ENCODE measurements at places on chromosomes 7 and 10. TPM values are rescaled to one million over a fixed set of nuclear protein-coding genes. Genes with fewer than 3 reads are reported as not detected.

DNA sequence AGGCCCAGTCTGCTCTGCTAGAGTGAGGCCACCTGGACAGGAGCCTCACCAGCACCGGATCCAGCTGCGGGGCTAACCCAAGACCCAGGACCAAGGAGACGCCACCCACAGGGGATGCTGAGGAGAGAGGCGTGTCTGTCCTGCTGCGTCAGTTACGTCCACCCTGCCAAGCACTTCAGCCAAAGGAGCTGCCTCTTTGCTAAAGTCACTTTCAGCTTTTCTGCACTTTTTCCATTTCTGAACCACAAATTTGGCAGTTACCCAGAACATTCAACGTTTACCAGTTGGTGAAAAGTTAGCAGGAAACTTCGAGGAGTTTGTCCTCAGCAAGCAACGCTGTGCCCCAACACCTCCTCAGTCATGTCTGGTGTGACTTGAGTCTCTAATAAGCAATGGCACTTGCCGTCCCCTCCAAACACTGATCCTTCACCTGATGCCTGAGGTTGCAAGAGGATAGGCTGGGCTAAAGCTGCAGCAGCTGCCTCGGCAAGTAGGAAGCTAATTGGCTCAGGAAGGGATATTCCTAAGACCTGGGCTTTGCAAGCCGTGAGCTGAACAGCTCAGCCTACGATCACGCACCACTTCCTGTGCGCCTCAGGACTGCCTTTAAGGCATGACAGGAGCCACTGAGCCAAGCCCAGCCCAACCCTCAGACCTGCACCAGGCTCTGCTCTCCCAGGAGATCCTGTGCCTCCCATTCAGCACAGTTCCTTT, 40.1 kb downstream of the KCNH2 start:
- DNase-seq, result no peak

DNA sequence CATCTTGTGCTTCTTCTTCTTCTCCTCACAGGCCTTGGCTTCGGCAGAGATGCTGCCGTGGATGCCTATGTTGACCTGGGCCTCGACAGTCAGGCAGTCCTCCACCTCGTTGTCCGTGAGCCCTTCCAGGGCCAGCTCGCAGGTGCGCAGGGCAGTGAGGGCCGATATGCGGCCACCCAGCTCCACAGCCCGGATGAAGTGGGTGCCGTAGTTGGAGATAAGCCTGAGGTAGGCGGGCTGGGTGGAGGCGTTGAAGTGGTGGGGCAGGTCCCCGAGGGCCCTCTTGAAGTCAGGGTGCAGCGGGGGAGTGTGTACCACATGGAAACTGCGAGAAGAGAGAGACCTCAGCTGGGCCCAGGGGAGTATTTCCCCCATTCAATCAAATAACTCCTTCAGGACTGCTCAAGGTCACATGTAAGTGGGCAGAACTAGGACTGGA, 3.7 kb downstream of the PRF1 start:
- no peak for DNase-seq

- DNase-seq, result no peak
These were observed 197.9 kb downstream of the HDAC9 start for GRCh38 chr7:18693406-18693805.

DNA sequence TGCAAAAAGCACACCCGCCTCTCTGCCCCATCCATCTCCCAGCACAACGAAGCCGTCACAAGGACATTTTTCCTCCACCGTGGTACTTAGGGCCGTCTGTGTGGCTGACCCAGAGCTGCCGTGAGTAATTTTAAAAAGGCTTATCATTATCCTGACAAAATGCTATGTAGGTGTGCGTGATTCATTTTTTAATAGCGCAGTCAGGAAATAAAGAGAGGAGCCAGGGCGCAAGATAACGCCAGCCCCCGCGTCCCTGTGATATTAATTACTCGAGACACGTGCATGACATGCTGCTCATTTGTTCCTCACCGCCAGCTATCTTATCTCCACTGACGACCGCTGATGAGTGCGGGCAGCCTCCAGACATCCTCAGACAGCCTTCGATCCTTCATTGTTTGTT, 332.7 kb upstream of the PFKP start:
- no peak for DNase-seq

Gene OR2A1
- total RNA-seq, result not detected

DNA sequence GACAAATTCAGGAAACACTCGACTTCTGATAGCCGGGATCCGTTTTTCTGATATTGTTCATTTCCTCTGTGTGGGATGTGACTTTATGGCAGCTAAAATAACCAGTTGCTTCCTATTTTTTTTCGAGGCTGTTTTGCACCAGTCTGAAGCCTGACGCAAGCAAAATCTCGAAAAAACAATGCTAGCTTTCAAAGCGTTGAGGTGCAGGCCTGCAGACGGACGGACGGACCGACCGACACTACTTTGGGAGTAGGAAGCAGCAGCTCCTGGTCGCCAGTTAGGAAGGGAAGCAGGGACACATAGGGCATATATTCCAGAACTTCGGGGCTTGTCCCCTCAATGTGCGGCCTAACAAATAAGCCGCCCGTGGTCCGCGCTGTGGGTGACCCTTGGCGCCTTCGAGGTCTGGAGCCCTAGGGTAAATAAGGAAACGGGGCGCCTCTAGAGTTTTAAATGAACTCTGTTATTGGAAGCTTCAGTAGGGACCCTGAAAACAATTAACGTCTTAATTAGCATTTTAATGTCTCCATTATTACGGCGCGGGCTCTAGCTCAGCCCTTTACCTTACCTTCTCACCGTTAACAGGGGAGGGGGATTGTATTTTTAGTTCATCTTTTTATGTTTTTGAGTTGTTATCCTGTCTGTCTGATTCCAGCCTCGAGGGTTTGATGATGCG, 1.3 kb downstream of the HHEX start:
- no peak for DNase-seq

Gene ZNF789
- 19.1 TPM for total RNA-seq

DNA sequence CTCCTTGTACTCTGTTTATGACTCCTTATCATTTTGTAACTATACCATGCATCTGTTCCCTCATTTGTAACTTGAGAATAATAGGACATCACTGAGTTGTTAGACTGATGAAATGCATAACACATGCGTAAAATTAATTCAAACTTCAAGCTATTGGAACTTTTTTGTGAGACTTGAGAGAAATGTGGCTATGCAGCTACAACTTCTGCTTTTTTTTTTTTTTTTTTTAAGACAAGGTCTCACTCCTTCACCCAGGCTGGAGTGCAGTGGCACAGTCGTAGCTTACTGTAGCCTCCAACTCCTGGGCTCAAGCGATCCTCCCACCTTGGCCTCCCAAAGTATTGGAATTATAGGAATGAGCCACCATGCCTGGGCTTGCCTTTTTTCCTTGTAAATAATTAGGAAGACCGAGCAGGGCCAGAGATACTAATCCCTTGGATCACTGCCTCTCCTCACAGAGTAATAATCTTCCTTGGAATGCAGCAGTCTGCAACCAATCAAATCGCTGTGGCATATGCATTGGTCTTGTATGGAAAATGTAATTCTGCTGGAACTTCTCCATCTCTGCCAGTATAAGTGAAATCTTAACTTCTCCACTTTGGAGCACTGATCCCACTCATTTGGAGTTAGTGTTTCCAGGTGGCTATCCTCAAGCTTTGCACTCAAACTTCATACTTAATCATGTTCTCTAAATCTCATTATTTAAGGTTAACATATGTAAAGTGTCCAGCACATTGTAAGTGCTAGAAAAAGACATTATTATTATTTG, 2.0 kb upstream of the PANK1 start:
- no peak for DNase-seq

DNA sequence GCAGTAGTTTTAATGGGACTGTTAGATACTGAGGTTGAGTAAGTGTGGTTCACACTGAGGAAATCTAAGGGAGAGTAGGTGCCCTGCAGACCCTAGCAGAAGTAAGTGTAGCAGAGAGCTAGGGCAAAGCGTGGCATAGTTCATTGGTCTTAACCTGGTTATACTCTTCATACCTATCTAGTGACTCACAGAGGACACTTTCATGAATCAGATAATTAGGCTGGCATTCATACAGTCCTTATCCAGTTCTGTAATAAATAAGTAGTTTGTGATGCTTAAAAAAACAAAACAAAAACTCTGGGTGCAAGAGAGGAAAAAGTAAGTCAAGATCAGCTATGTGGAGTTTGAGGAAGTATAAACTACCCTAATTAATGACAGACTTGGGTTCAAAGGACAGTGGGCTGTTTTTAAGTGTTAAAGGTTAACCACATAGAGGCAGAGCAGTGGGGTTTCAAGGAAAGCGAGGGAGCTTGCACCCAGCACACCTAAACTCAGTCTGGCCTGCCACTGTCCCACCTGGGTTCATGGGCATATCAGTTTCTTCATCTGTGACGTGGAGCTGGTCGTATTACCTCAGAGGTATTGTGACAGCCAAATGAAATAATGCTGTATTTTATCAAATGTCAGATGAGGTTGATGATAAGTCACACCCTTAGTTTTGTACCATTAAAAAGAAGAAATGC, 27.1 kb downstream of the LMTK2 start:
- no peak for DNase-seq

Gene SPDYE5
- total RNA-seq, result not detected

DNA sequence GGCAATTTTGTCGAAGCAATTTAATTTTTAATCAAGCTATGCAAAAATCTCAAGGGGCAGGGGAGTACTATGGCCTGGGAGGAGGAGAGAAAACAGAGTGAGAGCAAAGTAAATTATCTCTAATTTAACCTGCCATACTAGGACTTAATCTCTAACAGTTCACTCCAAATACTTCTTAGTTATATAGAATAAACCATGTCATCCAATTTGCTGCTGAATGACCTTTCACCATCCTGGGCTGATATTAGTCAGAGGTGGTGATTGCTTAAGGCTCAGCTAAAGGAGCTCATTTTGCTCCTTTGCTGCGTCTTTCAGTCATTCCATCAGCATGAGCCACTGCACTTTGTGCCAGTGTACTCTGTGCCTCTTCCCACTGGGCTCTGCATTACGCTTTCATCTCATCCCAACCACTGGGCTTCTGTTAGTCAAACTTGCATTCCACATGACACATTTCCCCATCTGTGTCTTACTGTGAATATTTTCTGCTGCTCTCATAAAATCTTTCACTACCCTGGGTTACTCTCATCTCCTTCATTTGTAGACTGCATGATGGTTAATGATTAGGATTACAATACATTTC, 84.3 kb downstream of the CD36 start:
- DNase-seq, result peak; percentile 37

DNA sequence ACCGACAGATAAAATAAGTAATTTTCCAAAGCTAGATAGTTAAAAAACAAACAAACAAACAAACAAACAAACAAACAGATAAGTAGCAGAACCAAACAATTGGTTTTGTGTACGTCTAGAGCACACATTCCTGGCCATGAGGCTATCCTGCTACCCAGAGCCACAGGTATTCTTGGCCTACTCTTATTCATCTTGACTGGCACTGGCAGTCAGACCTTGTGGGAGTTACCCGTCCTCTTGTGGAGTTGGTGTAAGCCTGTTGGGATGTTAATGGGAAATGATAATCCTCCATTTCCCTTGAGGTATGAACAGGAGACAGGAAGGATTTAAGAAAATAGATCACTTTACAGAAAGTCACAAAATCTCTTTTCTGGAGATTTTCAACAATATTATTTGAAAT, 142.4 kb upstream of the MEOX2 start:
- no peak for DNase-seq

DNA sequence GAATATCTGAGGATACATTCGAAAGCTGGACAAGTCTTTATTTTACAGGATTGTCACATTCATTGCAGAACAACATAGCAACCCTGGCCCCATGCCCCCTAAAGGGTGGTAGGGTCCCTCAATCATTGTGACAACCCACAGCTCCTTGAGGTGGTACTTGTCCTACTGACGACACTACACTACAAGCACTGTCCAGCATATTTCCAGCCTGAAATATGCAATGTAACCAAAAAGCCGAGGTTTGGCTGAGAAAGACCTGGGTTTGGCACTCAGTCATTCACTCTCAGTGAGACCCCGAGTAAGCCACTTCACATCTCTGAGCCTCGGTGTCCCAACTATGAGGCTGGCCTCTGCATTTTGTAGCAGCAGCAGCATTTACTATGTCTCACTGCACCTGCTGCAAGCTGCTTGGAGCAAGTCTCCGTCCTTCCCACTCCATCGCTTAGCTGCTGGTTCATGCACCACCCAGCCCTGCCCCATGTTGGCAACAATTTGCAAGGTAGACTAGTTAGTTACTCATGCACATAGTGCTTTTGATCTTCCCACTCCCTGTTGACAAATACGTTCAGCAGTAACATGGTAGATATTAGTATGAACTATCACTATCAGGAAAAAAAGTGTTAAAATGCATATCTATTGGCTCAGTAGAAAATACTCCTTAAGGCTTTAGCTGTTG, 43.6 kb upstream of the TNPO3 start:
- DNase-seq, result no peak

DNA sequence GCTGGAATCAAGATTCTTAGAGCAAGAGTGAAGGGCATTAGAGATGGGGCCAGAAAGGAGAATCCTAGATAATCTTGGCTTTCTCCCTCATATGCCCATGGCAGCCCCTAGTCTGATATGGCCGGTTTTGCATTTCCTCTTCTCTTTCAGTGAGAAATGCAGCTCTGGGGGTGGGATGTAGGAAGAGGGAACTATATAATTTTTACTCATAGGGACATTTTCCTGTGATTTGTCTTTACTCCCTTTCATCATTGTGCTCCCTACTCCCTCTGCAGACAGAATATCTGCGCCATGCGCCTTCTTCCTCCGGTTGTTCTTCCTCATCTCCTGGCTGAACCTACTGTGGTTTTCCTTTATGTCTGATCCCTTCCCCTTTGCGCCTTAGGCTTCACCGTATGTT, 16.8 kb upstream of the CHCHD1 start:
- no peak for DNase-seq

DNA sequence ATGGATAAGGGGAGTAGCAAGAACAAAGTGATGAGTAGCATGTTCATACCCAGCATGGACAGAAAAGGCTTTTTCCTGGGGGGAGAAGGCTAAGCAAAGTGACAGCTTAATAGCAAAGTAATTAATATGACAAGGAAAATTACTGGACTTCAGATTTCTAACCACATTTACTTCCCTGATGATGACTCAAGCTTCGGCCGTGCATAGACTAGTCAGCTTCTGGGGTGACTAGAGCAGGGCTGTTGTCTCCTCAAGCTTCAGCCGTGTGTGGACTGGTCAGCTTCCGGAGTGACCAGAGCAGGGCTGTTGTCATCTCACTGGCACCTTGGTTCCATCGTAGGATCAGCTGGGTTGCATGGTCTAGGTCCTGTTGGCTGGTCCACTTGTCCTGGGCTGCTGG, 2.1 kb upstream of the ZNF117 start:
- no peak for DNase-seq
